ENCODE measurements at places on chromosomes 13 and 19.

DNA sequence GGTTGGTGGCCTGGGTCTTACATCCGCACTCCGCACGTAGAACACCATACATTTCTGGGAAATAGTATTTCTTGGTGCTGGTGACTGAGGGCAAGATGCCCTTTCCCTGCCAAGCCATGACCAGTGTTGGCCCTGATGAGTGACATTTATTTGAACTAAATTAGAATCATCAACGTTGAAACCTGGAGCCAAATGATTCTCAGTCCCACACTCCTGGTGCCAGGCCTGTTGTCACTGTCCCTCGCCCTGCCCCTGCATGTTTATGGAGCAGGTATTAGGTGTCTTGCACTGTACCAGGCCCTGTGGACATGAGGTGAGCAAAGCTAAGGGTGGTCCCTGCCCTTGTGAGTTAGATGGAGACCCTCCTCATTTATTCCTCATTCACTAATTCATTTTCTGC is 5.8 kb downstream of the CHST8 start:
- DNase-seq = no peak

DNA sequence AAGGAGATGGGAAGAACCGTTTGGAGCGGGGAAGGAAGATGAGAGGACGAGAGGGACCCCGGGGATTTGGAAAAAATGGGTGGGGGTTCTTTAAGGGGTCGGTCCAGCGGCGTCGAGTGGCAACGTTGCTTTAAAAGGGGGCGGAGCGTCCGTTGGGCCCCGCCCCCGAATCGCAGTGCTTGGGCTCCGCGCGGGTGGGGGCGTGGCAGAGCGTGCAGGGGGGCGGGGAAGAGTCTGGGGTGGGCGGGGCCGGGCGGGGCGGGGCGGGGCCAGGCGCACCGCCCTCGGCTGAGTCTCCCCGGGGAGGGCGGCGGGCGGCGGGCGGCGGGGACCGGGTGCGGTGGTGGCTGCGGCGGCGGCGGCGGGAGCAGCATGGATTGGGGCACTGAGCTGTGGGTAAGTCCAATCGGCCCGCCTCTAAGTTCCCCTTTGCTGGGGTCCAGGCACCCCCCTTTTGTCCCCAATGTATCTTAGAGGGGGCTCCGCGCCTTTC is at the start of gene TRIP10:
Gene TRIP10, plus strand, starts transcription at position 291 of the 493 bp plus-strand sequence. Its CDS starts 82 bp downstream, at position 373.
- DNase-seq = peak; percentile 79

DNA sequence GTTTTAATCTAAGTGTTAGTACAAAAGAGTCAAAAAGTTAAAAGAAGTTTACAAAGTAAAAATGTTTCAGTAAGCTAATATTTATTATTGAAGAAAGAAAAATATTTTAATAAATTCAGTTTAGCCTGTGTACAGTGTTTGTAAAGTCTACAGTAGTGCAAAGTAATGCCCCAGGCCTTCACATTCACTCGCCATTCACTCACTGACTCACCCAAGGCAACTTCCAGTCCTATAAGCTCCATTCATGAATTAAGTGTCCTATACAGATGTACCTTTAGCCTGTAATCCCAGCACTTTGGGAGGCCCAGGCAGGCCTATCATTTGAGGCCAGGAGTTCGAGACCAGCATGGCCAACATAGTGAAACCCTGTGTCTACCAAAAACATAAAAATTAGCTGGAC is 24.1 kb upstream of the AKAP11 start:
- DNase-seq = no peak

DNA sequence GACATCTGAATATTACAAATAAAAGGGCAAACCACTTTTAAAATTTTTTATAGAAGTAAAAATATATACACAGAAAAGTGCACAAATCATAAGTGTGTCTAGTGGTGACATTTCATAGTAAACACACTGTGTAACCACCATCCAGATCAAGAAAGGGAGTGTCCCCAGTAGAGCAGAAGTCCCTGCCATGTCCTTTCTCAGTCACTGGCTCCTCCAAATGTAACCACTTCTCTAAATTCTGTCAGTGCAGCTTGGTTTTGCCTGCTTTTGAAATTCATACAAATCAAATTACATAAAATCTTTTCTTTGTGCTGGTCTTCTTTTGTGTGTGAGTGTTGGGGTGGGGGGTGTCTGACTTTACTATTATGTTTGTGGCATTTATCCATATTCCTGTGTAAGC is 116.5 kb downstream of the RBM26 start:
- DNase-seq = no peak

DNA sequence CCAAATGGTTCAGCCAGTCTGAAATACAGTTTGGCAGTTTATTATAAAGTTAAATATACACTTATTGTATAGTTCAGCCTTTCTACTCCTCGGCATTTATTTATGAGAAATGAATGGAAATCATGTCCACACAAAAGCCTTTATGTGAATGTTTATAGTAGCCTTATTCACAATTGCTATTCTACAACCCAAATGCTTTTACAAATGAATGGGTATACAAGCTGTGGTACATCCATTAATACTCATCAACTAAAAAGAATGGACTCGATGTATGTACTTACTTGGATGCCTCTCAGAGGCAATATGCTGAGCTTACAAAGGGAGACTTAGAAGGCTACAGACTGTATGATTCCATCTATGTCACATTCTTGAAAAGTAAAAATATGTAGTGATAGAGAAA is 150.7 kb downstream of the NBEA start:
- DNase-seq = no peak

DNA sequence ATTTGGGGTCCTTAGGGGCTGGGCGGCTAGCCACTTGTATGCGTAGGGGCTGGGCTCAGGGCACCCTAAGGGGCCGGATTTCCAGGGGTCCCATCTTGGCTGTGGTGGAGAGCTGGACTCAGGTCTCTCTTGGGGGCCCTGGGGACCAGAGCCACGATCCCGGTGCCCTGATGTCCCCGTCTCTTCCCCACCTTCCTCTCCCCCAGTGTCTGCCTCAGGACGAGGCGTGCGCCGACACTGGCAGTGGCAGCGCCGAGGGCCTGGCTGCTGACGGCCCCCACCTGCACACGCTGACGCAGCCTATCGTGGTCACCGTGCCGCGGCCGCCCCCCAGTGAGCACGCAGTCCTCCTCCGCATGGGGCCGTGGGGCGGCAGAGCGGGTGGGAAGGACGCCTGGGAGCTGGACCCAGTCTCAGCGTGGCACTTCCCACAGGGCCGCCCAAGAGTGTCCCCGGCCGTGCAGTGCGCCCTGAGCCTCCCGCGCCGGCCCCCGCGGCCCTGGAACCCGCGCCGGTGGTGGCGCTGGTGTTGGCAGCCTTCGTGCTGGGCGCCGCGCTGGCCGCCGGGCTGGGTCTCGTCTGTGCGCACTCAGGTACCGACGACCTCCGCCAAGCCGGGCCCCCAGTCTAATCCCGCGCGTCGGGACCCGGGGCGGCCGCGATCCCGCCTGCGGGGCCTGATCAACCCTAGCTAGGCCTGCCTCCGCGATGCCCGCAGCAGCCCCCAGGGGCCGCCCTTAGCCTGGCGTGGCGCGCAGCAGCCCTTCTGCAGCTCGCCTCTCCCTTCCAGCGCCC is 2.7 kb upstream of the SNAPC2 start:
- DNase-seq = peak; percentile 30

DNA sequence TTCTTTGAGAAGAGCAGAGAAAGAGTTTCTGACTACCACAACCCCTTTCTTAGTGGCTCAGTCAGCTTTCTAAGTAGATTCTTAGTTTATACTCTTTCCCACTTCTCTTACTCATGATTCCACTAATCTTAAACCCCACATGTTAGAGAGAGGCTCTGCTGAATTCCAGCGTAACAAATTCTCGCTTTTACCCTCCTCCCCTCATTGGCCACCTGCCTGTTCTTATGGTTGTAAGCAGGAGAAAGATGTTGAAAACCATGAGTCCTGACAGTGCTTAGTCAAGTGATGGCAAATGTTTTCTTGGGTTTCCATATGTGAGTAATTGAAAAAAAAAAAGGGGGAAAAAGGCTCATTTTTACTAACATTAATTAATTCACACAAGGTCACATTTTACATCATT is 125.9 kb downstream of the ZDHHC20 start:
- DNase-seq = no peak

- DNase-seq = no peak
Observed at GRCh38 chr13:112969692-112970338, 801 bp downstream of the MCF2L start.

DNA sequence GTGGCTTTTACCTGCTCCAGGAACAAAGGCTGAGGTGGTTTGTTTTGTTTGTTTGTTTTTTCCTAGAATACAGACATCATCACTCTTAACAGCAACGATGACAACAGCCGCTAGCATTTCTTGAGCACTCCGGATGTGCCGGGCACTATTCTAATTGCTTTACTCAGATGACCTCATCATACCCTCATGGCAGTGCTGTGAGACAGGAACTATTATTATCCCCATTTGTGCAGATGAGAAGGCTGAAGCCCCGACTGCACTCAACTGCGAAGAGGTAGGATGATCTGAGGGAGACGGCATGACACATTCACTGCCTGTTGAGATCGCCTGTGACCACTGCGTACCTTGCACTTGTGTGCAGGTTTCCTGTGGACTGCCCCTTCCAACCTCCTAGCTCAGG is 66.5 kb downstream of the CCDC70 start:
- peak; percentile 29 for DNase-seq

- no peak for DNase-seq
Observed at GRCh38 chr13:27393101-27393500, 31.3 kb upstream of the GTF3A start.

- DNase-seq = no peak
Observed at GRCh38 chr19:28148554-28148953, 1064.4 kb downstream of the UQCRFS1 start.

DNA sequence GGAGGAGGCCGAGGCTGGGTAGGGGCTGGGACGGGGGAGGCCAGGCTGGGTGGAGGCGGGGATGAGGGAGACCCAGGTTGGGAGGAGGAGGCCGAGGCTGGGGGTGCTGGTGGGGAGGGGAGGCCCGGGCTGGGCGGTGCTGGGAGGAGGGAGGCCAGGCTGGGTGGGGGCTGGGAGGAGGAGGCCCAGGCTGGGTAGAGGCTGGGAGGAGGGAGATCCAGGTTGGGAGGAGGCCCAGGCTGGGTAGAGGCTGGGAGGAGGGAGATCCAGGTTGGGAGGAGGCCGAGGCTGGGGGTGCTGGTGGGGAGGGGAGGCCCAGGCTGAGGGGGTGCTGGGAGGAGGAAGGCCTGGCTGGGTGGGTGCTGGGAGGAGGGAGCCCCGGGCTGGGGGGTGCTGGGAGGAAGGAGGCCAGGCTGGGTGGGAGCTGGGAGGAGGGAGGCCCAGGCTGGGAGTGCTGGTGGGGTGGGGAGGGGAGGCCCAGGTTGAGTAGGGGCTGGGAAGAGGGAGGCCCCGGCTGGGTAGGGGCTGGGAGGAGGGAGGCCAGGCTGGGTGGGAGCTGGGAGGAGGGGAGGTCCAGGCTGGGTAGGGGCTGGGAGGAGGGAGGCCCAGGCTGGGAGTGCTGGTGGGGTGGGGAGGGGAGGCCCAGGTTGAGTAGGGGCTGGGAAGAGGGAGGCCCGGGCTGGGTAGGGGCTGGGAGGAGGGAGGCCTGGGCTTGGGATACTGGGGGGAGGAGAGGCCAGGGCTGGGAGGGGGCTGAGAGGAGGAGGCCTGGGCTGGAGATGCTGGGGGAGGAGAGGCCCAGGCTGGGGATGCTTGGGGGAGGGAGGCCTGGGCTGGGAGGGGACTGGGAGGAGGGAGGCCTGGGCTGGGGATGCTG is 10.7 kb downstream of the TPGS1 start:
- DNase-seq = peak; percentile 70

DNA sequence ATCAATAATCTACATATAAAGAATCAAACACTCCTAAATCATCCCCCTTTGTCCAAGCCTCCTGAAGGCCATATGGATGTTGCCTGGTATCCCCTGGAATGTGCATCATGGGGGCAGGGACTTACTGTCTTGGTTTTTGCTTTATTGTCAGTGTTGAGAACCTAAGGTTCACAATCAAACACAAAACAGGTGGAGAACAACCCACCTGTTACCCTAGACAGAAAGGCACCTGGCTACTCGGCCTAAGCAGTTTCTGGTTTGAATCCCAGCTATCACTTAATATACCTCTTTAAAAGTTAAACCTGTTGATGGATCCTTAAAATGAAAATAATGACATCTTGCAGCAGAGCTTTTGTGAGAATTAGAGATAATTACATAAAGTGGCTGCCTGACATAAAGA is 68.9 kb downstream of the DCLK1 start:
- no peak for DNase-seq

GRCh38 chr19:20513189-20513904 is 52.2 kb downstream of the ZNF737 start:
- no peak for DNase-seq

DNA sequence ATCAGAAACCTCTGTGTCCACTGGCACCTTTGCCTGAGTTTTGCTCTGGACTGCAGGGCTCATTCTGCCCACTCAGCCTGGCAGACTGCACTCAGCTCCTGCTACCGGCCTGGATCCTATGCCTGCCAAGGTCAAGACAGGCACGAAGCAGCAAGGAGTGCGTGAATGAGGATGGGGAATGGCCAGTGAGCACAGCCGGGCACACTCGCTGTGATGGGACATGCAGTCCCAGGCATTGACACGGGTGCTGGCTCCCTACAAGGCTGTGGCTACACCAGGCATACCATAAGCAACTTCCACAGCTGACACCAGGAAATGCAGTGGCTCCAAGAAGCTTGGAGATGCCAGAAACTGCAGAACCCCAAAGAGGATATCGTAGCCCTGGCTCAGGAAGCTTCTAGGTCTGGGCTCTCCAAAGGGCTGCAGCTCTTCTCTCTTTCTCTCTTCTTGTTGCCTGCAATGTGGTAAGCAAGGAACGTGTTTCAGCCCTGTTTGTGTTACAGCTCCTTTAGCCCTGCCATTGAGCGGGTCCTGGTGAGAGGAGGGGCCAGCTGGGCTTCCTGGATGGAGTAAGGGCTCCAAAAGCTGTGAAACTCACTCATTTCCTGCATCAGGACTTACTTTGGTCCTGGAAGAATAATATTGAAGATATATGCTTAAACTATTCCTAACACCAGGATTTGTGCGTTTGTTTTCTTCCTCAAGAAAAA is 832.6 kb upstream of the SLITRK5 start:
- DNase-seq = no peak

DNA sequence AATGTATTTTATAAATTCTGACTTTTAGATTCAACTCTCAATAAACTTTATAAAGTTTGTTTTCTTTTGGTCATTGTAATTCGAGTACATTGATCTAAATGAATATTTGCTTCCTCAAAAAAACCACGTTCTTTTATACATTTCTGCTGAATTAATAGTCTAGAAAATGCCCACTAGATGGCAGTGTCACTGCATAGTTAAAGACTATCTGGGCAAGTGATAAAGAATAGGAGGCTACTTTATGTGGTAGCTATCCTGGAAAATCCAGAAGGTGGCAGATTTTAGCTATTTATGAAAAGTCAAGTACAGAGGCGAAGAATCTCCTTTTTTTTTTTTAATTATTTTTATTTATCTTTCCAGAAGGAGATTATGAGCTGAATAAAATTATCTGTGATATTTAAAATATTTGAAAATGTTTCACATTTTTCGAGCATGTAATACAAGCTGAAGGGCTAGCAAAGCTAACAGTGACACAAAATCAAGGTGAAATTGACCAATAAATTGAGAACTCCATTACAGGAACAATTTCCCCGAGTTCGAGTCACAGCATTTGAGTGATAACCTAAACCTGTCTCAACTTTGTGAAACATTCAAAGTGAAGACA is 221.8 kb downstream of the OLFM4 start:
- DNase-seq = peak; percentile 77

- DNase-seq = no peak
Observed at GRCh38 chr13:108855737-108856387, 226.5 kb downstream of the MYO16 start.

Data from NCI-H1436 (cell line).